Right lobe of liver (tissue), 6 donors: ENCODE measurements at places on chromosomes 16 and 17.

DNA sequence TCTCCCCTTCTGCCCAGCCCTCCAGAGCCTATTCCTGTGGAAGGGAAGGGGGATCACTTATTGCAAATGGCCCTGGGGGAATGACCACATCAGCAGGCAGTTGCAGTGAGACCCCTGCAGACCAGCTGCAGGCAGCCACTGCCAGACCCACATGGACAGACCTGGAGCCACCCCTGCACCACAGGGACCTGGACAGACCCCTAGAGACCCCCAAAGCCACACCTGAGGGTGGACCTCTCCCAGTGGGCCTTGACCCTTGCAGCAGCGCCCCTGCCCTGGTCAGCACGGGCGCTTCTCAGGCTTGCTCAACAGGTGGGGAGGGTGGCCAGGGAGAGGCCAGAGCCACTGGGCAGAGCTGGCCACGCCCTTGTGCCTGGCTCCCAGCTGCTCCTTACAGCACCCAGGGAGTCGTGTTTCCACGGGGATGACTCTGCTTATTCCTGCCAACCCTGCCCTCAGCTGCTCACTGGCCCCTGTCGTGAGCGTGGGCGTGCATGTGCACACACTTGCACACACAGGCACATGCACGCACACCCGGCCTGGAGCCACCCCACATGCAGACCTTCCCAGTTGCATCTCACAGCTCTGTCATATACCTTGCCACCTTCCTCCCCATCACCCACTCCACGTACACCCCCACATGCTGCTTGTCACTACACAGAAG, 1.3 kb upstream of the SCN4A start:
- no peak overlapping the region for H3K4me3 ChIP-seq
- no peaks in the 10 kb centered on the region for H3K4me1 ChIP-seq
- no peak for DNase-seq

DNA sequence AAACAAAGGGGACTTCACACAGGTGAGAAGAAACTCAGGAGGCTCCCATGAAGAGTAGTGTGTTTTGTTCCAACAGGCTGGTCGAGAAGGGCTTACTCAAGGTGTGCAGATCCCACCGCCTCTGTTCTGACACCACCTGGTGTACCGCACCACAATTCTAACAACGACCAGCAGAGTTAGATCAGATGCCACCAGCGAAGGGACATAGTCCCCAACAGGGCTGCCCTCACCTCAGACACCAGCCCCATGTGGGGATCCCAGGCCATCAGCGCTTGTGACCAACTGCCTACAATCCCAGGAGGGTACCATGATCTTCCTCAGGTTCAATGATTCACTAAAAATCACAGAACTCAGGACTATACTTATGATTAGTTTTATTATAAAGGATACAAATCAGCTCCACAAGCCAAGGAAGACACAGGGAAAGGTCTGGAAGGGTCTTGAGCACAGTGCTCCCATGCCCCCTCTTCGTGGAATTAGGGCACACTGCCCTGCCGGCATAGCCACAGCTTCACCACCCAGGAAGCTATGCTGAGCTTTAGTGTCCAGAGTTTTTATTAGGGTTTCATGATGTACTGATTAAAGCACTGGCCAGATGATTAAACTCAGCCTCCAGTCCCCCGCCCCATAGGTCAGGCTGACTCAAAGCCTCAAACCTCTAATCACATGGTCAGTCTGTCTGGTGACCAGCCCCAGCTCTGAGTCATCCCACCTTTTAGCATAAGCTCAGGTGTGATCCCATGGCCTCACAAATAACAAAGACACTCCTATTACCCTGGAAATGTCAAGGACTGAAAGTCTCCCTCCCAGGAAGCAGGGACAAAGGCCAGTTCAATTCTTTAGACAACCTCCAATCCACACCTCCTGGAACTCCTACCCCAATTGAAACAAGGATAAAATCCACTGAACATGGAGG, 26.0 kb downstream of the TRIM25 start:
- no peak for DNase-seq
- H3K36me3 ChIP-seq, result peaks cover 7% of the 10 kb centered on the region
- no peak overlapping the region for H3K27ac ChIP-seq
- no peaks in the 10 kb centered on the region for H3K4me1 ChIP-seq
- H3K4me3 ChIP-seq, result no peak overlapping the region

GRCh38 chr17:8022360-8023003, 16.4 kb upstream of the ALOX15B start:
- peaks cover 3% of the 10 kb centered on the region for H3K4me1 ChIP-seq
- H3K27me3 ChIP-seq, result no peaks in the 10 kb centered on the region
- no peak overlapping the region for H3K27ac ChIP-seq
- no peaks in the 10 kb centered on the region for H3K36me3 ChIP-seq

DNA sequence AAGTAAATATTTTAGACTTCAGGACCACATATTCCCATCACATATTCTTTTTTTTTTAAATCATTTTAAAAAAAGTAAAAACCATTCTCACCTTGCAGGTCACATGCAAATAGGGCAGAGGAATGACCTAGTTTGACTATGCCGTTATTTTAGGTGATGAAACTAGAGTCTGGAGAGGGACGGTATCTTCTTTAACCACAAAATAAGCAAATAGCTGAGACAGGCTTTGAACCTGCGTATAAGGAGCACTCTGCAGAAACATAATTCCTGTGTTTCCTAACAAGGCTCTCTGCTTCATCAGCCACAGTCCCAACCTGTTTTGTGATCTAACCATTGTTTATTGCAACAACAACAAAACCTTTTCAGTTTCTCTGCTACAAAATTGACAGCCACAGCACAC, 121.5 kb downstream of the PCTP start:
- H3K27ac ChIP-seq, result no peak overlapping the region
- no peaks in the 10 kb centered on the region for H3K36me3 ChIP-seq
- no peaks in the 10 kb centered on the region for H3K27me3 ChIP-seq
- H3K4me3 ChIP-seq, result no peak overlapping the region
- H3K4me1 ChIP-seq, result no peaks in the 10 kb centered on the region
- no peak for DNase-seq

DNA sequence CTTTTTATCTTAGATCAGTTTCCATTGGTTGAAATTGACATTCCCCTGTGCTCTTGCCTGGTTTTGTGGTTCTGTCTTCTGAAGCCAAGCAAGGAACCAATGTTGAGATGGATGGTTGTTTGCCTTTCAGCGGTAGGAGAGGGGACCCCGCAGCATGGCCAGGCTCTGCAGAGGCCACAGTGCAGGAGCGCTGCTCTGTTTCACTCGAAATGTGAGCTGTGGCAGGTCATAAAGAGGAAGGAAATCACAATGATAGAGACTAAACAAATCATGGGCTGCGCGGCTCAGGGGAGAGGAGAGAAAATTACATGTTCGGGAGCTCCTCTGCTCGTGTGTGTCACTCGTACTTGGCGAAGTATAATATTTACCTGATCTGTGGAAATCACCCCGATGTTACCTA, 148.2 kb downstream of the SNX29 start:
- no peaks in the 10 kb centered on the region for H3K27me3 ChIP-seq
- DNase-seq, result no peak
- no peaks in the 10 kb centered on the region for H3K4me1 ChIP-seq
- no peak overlapping the region for H3K4me3 ChIP-seq
- H3K36me3 ChIP-seq, result no peaks in the 10 kb centered on the region
- H3K27ac ChIP-seq, result no peak overlapping the region

- DNase-seq, result no peak
- no peaks in the 10 kb centered on the region for H3K27me3 ChIP-seq
- H3K36me3 ChIP-seq, result peaks cover 36% of the 10 kb centered on the region
- H3K4me1 ChIP-seq, result peaks cover 31% of the 10 kb centered on the region
Measured at GRCh38 chr16:27362570-27363245, 39.3 kb upstream of the IL21R start.

DNA sequence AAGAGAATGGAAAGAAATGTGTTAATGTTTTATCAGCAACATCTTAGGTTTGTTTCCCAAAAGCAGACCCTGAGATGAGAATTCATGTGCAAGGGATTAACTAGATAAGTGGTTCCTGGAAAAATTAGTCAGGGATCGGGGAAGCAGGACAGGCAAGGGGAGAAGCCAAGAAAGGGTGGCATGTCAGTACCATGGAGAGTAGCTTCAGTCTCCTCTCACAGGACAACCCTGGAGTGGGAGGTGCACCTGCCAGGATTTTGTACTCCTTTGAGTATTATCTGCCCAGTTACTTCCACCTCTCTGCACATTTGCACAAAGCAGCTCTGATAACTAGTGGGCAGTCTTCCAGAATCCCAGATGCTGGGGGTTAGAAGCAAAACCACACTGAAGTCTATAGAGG, 117.0 kb downstream of the RGS9 start:
- H3K27ac ChIP-seq, result no peak overlapping the region

- no peak overlapping the region for H3K4me3 ChIP-seq
- H3K36me3 ChIP-seq, result no peaks in the 10 kb centered on the region
- H3K27me3 ChIP-seq, result no peaks in the 10 kb centered on the region
- no peaks in the 10 kb centered on the region for H3K4me1 ChIP-seq
Measured at GRCh38 chr17:72165867-72166439, 45.1 kb downstream of the SOX9 start.

DNA sequence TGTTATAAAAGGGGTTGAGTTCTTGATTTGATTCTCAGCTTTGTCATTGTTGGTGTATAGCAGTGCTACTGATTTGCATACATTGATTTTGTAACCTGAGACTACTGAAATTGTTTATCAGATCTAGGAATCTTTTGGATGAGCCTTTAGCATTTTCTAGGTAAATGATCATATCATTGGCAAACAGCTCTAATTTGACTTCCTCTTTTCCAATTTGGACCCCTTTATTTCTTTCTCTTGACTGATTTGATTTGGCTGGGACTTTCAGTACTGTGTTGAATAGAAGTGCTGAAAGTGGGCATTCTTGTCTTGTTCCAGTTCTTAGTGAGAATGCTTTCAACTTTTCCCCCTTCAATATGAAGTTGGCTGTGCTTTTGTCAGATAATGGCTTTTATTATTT, 45.4 kb downstream of the ITGAM start:
- H3K27me3 ChIP-seq, result no peaks in the 10 kb centered on the region
- H3K4me3 ChIP-seq, result no peak overlapping the region
- no peaks in the 10 kb centered on the region for H3K36me3 ChIP-seq
- no peaks in the 10 kb centered on the region for H3K4me1 ChIP-seq
- no peak for DNase-seq

DNA sequence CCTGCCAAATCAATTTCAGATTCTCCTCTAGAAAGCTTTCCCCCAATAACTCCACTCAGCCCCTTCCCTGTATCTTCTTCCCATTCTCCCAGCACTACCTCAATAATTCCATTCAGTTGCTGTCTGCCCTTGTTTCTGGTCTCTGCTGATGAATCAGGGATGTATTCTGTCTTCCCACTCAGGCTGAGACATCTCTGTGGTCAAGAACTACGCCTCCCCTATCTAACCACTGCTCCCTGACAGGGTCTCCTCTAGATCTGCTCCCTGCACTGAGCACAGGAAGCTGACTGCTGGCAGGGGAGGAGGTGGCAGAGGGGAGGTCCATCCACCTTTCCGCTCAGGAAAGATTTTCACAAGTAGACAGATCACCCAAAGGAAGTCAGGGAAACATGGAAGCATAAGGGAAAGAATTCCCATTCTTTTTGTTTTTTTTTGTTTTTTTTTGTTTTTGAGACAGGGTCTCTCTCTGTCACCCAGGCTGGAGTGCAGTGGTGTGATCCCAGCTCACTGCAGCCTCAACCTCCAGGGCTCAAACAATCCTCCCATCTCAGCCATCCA, 16.9 kb upstream of the SP2 start:
- H3K27ac ChIP-seq, result no peak overlapping the region
- H3K27me3 ChIP-seq, result no peaks in the 10 kb centered on the region
- DNase-seq, result no peak
- H3K36me3 ChIP-seq, result no peaks in the 10 kb centered on the region
- peaks cover 7% of the 10 kb centered on the region for H3K4me1 ChIP-seq

DNA sequence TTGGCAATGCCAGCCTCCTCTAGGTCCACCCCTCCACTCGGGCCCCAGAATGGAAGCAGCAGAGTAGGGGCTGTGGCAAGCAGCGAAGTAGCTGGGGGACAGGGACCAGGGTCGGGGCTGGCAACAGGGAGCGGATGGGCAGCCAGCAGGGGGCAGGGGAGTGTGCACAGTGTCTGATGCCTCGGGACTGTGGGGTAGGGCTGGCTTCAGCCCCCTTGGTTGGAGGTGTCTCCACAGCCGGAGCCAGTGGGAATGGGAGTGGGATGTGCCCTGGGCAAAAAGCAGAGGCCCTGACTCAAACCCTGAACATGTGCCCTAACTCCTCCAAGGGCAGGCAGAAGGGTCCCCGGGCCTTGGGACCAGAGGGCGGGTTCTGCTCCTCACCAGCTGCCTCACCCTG, 18.5 kb upstream of the ARHGAP27 start:
- no peak overlapping the region for H3K27ac ChIP-seq
- H3K4me3 ChIP-seq, result no peak overlapping the region
- no peaks in the 10 kb centered on the region for H3K36me3 ChIP-seq
- no peak for DNase-seq

- H3K4me3 ChIP-seq, result no peak overlapping the region
- no peak overlapping the region for H3K27ac ChIP-seq
- no peaks in the 10 kb centered on the region for H3K27me3 ChIP-seq
- H3K36me3 ChIP-seq, result no peaks in the 10 kb centered on the region
Measured at GRCh38 chr16:57422026-57422944, 17.7 kb downstream of the CCL17 start.

GRCh38 chr17:4815043-4815675, 8.2 kb downstream of the PLD2 start:
- DNase-seq, result no peak
- no peak overlapping the region for H3K27ac ChIP-seq
- H3K4me3 ChIP-seq, result no peak overlapping the region
- H3K27me3 ChIP-seq, result no peaks in the 10 kb centered on the region
- H3K36me3 ChIP-seq, result no peaks in the 10 kb centered on the region
- H3K4me1 ChIP-seq, result no peaks in the 10 kb centered on the region

DNA sequence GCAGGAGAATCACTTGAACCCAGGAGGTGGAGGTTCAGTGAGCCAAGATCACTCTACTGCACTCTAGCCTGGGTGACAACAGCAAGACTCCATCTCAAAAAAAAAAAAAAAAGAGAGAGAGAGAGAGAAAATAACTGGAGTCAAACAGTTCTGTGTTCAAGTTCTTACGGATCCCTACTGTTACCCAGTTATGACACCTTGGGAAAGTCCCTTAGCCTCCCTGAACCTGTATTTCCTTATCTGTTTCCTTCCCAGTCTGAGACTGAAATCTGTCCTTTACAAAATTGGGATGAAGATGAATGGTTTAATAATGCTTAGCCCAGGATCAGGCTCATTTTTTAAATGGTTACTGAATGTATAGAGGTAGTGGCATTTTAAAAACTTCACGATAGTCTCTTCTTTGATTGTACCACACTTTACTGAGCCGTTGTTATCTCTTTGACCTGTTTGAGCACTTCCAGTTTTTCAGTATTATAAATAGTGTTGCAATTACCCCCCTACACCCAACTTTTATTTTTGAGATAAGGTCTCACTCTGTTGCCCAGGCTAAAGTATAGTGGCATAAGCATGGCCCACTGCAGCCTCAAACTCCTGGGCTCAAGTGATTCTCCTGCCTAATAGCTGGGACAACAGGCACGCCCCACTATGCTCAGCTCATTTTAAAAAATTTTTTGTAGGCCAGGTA, 17.1 kb downstream of the ZNF768 start:
- no peaks in the 10 kb centered on the region for H3K4me1 ChIP-seq
- no peak overlapping the region for H3K27ac ChIP-seq
- no peaks in the 10 kb centered on the region for H3K27me3 ChIP-seq
- H3K36me3 ChIP-seq, result no peaks in the 10 kb centered on the region
- no peak overlapping the region for H3K4me3 ChIP-seq
